DMS153 (cell line): ENCODE measurements at places on chromosomes 1 and 21.

- DNase-seq = no peak
These were observed 32.7 kb downstream of the SLC66A1 start for GRCh38 chr1:19344831-19345230.

DNA sequence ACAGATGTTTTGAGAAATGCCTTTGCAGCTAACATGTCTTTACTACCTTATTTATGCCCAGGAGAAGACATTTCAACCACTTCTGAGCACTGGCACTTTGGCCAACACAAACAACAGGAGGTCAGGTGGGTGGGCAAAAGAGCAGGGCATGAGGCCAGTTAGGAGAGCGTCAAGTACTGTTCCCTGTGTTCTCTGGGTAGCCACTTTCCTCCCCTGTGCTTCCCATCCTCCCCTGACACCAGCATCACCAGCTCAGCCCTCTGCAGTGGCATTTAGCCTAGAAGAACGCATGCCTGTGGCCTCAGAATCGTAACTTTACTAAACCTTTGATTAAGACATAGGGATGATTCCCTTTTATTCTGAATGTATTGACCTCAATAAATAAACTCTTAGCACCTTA, 18.3 kb downstream of the BTG2 start:
- no peak for DNase-seq

GRCh38 chr1:111739925-111740765, 950 bp upstream of the INKA2 start:
- DNase-seq = peak; percentile 63

DNA sequence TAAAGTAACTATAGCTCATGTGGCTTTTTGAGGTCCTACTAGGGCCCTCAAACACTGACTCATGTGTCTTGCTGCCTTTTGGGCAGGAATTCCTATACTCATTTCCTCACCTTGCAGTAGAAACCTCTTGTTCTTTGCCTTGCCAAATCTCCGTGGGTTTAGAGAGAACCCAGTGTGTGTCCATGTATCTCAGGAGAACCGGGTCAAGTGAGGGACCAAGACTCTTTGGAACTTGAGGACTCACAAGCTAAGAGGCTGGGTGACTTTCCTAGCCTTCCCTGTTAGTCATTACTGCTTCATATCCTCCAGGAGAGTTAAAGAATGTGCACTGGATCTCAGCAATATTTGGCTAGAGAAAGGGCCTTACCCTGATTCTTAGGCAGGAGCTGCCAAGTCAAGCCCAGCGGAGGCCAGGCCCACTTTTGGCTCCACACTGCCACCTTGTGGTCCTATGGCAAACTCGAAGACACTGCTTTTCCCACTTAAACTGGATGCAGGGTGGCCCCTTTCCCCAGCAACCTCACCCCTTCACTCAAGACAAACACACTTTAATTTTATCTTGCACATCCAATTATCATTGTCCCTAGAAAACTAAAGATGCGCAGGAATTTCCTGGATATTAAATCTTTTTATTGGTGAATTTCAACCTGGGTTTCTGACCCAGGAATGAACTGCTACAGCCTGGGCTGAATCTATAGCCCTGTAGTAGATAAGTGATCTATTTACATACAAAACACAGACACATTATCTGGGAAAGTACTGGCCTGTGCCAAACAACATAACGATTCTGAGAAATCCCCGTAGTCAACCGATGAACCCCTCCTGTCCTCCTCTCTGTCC, 10.6 kb downstream of the AVPR1B start:
- peak; percentile 57 for DNase-seq

- DNase-seq = no peak
These were observed 13.0 kb upstream of the BATF3 start for GRCh38 chr1:212712451-212713303.

DNA sequence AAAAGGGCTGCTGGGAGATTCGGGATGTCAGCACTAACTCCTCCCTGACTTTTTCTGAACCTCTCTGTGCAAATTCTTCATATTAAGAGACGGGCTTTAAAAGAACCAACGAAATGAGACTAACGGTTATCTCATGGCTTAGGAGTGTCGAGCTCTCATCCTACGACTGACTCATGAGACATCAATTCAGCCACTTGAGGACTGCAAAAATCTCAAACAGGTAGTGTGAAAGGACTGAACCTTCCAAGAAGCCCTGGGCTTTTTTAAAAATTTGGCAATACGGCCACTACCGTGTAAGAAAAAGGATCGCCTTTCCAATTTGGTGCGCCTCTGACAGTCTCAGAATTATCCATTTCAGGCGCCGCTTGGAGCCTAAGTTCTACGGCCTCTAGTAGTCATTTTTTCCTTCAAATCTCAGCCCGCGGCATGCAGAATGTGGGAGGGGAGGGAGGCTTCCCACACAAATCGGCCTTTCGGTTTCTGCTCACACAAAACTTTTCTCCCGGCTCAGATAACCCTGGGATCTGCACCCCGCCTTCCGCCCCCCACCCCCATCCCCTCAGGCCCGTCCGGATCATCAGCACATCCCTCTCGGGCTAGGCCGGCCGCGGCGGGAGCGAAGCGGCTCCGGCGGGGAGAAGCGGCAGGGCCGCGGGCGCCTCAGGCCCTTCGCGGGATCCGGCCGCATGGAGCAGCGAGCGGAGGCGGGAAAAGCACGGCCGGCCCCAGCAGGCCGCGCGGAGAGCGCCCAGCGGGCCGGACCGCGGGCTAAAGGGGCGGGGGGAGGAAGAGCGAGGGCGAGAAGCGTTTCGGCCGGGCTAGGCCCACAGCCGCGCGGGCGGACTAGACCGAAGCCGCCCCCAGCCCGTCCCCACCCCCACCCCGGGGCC, 618 bp downstream of the HNRNPR start:
- DNase-seq = no peak

DNA sequence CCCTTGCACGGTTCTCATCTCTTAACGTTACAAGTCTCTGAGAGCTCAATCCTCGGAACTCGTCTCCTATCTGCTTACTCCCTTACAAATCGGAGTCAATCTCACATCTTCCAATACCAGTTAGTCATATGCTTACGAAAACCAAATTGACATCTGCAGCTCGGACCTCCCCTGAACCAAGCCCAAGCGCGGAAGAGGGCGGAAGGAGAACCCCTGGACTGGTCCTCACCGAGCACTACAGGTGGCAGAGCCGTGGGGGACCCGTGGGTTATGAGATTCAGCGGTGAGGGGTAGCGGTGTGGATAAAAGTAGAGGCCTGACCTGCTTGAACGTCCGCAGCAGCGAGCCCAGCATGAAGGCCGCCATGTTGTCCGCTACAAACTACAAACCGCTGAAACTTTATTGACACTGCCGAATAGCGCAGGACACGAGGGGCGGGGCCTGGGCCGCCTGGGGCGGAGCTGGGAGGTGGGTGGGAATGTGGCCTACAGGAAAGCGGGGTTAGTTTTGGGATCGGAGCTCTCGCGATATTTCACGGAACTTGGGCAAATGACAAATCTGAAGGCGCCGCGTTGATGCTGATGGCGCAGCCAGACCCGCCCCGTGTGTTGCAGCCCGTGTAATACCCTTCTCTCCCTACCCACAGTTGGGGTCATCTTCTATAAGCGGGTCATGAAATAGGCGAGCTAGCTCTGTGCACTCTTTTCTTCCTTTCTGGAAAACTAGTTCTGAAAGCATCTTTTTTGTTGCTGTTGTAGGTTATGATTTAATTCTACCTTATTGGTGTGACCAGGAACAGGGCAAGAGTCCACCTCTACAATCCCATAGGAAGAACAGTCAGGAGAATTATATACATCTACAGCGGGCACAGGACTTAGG, at the start of gene MRPS14:
Gene MRPS14 (minus strand): TSS at position 383 of the 879 bp plus-strand sequence. CDS start 17 bp downstream, at position 366.
- DNase-seq = peak; percentile 99

GRCh38 chr1:31772669-31773248, 8.6 kb upstream of the ADGRB2 start:
- no peak for DNase-seq

- DNase-seq = no peak
These were observed 4.5 kb downstream of the FBXO2 start for GRCh38 chr1:11649624-11650330.

GRCh38 chr1:115329965-115330364, 8.1 kb downstream of the NGF start:
- no peak for DNase-seq

DNA sequence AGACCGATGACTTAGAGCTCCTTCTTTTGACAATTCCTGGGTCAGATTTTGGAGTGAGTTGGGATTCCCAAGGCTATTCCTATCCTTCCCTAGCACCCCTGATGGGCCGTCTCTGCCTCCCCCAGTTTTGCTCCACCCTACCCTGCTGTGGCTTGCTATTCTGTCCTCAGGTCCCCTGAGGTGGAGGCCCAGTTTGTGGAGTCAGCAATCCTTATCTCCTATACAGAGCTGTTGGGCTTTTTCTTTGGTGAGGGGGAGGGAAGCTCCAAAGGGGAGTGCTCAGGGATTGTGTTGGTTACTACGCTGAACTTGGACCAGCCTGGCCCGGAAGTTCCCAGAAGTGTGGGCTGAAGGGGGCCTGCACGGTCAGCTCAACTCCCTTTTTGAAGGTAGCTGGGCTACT, 7.6 kb downstream of the SESN2 start:
- DNase-seq = no peak

DNA sequence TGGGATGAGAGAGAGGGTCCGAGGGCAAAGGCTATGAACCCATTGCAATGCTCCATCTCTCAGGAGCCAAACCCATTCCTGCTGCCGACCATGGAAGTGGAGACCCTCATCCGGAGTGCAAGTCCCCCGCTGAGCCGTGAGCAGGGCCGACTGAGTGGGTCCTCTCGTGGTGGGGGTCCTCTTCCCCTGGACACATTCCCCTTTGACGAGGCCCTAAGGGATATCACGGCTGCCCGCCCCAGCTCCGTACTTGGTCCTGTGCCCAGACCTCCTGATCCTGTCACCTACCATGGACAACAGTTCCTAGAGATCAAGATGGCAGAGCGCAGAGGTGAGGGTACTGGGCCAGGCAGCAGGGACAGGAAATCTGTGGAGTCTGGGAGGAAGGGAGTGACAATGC, 11.0 kb downstream of the HYI start:
- no peak for DNase-seq

DNA sequence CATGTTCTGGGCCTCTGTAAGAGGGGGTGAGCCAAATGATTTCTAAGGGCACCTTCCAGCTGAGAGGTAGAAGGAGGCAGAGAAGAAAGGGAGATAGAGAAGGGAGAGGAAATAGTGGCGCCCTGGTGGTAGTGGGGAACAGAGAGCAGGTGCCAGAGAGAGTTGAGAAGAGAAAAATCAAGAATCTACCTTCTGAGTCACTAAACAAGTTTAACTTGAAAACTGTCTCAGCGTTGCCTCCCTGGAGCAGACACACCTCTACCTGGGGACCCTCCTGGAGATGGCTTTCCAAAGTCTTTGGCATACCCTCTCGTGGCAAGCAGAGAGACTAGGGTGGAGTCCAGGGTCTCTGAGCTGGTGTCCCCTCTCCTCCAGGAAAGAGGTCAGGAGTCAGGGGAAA, 1.1 kb upstream of the SLC45A3 start:
- no peak for DNase-seq

DNA sequence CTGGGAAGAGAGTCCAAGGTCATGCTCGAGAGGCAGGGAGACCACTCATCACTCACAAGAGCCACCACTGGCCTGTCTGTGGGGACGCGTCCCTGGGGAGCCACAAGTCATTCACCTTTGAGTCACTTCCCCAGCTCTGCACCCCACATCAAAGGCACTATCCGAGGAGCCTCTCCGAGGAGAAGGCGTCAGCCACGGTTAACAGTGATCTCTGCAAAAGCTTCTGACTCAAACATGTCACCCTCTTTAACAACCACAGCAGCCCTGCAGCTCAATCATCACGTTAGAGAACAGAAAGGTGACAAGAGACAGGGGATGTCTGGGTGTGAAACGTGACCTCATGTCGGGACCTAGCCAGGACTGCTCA, 9.0 kb downstream of the LRRC47 start:
- no peak for DNase-seq

DNA sequence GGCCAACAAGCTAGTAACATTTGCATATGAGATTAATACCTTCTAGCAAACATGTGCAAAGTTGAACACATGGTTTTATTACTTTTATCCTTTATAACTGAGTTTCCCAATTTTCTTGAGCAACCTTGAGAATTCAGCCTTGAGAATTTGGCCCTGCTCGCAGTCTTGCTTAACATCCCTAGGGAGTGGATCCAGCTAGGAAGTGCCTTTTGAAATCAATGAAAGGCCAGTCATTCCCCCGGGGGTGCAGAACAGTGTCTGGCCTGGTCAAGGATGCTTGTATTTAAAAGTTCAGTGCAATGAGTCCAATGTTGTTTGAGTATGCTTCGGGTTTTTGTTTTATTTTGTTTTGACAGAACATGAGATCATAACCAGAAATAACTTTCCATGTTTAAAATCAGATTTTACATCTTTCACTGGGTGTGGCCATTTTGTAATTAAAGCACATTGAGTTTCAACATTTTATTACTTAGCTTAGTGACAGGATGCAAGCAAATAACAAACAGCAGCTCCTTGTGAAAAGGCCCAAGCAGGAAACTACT, 16.7 kb downstream of the PALMD start:
- DNase-seq = no peak

- no peak for DNase-seq
These were observed 359.0 kb upstream of the PTBP2 start for GRCh38 chr1:96362623-96363022.

- DNase-seq = no peak
These were observed 21.5 kb downstream of the NDUFS5 start for GRCh38 chr1:39047374-39048229.

GRCh38 chr1:225834417-225835329, 24.7 kb downstream of the EPHX1 start:
- no peak for DNase-seq

DNA sequence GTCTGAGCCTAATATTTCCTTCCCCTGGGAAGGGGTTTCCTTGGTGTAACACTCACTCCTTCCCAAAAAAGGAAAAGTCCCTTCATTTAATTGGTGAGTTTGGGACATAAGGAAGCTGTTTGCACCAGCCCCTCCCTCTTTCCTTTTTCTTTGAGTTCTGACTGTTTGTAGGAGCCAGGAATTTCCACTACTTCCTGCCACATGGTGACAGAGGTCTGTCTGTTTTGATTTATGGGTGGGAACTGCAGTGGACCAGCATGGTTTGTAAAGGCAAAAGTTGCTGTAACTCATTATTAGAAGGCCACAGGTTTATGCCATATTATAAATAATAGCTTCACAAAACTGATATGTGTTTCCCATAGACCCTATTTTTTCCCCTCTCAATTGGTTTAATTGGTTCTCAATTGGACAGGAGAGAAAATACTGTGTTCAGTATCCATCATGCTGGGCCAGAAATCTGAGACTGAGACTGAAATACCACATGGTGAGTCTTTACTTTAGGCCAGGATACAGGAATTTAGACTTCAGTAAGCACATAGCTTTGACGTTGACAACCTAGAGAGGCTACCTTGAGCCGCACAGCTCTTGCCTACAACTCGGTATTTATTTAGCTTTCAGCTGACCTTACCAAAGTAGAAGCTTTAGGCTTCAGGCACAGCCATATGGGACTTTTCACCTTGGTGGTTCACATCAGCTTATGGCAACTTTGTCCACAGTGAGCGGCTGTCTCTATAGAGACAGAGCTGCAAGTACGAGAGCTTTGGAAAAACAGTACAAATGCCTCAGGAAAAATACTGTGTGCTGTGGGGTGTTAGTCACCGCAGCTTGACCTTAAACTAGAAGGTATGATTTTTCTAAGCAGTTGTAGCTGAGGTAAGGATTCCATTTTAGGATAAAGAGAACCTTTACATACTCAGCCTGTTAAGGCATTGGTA, 40.0 kb upstream of the RGS7 start:
- DNase-seq = no peak
